ENCODE measurements at places on chromosomes 7 and 10.

DNA sequence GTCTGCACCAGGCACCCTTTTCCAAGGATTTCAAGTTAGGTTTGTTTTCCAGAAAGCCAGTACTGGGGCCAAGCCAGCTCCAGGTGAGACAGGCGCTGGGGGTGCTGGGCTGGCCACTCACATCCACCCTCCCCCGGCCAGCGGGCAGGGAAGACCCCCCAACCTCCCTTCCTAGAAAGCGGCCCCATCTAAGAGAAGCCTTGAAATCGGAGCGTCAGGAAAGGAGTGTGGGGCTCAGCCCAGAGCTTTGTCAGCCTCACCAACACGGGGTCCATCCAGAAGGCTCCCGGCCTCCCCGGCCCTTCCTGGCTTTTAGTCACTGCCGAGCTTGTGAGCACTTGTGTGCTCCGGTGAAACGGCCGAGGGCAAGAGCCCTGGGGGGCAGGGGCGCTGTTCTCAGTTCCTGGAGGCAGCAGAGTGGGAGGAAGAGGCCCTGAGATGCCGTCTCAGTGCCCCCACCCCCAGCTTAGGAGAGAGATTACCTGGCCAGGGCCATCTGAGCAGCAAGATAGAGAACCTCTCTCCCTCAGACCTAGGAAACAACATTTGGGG lies 39.6 kb downstream of the PDGFA start:
- DNase-seq: no peak

DNA sequence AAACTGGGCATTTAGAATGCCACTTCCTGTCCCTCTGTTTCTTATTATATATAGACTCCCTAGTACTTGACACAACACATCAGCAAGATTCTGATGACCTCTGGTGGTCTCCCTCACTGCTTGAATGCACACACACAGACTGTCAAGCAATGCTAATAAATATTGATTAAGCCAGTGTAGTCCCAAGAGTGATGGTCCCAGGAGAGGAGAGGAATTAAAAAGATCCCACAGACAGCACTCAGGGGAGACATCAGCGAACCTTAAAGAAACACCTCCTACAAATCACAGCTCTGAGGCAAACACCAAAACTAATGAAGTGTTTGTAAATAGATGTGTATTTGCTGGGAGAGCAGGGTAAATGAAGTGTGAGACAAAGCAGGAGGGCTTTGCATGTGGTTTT lies 1291.2 kb downstream of the XPNPEP1 start:
- no peak for DNase-seq

GRCh38 chr7:134420424-134421125 lies 38.3 kb downstream of the AKR1B1 start:
- no peak for DNase-seq

- DNase-seq: no peak
Observed at GRCh38 chr10:61456095-61456789, 3.1 kb upstream of the TMEM26 start.

- no peak for DNase-seq
Observed at GRCh38 chr10:184174-184573, 48.9 kb downstream of the ZMYND11 start.

All from stimulated activated CD4-positive, alpha-beta T cell treated with anti-CD3 and anti-CD28 coated beads, TNF-alpha, amount 100 ng/mL, for 4 hours (primary cell).